ENCODE measurements at places on chromosomes 7 and 10.

DNA sequence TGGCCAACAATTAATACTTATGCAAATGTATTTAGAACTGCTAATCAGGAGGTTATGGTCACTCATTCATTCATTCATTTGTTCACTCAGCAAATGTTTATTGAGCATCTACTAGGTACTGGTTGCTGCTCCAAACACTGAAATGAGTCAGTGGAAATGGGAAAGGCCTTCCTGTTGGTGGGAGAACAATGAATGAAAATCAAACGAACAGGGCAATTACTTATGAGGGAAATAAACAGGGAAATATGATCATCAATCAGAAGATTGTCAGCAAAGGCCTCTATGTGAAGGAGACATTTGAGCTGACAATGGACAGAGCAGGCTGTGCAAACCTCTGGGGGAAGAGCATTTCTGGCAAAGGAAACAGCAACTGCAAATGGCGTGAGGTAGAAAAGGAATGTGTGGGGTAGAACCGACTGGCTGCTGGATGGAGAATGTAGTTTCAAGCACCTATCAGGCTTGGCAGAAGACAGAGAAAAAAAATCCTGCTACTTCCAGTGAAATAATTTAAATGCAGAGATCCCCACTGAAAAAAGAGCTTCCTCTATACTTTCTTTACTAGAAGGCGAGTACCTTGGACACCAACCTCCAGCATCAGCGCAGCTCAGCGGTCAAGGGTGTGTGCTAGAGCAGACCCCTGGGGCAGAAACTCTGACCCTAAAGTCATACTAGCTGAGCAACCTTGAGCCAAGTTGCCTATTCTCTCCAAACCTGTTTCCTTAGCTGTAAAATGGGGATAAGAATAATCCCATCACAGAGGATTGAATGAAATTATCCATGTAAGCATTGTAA is 108.8 kb upstream of the EEPD1 start:
- DNase-seq, result no peak

DNA sequence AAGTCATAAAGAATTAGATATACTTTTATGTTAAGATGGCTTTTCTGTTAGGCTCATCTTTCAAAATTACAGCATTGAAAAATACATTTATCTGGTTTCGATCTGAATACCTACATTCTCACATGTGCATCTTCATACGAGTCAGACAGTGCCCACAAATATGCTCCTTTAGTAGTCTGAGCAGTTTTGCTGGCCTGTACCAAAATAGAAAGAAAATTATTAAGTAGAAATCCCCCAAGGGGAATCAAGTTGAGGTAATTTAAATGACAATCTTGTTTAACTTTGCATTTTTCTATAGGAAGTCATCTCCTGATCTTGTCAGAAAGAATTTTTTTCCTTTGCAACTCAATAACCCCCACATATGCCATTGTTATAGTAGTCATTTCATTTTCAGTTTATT is 287.4 kb upstream of the SEMA3D start:
- DNase-seq, result no peak

DNA sequence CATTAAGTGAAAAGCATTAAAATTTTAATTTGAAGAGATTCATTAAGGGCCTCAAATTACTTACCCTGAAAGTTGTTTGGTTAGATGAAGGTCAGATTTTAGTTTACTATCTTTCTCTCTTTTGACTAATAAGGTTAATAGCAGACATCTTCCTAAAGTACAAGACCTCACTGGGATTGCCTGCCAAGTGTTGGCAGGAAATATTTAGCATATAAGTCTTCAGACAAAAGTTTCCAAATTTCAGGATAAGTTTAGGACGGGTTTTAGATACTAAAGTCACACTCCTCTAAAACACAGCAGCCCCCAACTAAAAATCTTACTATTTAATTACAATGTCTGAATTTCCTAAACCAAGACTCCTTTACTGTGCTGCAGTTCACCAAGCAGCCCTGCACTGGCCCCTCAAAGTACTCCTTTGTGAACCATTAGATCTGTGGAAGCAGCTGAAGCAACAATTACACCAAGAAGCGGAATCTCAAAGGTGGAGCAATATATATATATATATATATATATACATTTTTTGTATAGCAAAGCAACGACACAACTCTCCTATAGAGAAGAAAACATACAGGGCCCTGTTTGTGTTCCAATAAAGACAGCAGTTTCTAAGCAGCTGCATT is 91.2 kb upstream of the KCNIP2 start:
- no peak for DNase-seq

GRCh38 chr7:152893801-152894294 is 134.3 kb downstream of the ACTR3B start:
- DNase-seq, result no peak

- no peak for DNase-seq
Observed at GRCh38 chr10:51617576-51618235, 81.7 kb downstream of the CSTF2T start.

- peak; percentile 53 for DNase-seq
Observed at GRCh38 chr7:32905175-32905662, 13.7 kb upstream of the KBTBD2 start.

GRCh38 chr7:87212498-87212897 is 7.0 kb downstream of the TMEM243 start:
- no peak for DNase-seq

- no peak for DNase-seq
Observed at GRCh38 chr7:143499246-143499645, 21.6 kb downstream of the TAS2R41 start.

GRCh38 chr10:58028597-58029366 is 238.9 kb downstream of the IPMK start:
- no peak for DNase-seq

DNA sequence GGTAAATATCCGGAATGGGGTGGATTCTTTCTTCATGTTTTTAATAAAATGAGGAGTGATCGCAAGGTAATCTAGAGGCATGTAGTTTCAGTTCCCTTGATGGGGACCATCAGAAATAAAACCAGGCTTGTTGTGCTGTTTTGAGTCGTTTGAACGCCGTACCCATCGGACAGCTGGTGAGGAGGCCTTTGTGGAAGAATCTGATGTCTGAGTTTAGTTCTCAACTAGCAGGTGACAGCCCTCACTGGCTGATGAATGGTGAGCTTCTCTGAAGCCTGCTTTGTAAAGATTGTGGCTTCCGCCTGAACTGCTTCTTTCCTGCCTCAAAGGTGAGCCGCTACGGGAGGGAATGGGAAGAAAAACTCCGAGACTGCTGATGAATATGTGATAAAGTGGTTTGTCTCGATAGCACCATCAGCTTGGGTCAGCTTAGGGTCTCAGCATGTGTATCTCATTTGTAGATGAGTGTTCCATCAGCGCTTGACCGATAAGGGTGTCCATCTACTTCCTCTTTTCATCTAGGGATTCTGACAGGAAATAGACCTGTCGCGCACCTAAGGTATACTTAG is 977 bp downstream of the TMEM248 start:
- DNase-seq, result no peak

DNA sequence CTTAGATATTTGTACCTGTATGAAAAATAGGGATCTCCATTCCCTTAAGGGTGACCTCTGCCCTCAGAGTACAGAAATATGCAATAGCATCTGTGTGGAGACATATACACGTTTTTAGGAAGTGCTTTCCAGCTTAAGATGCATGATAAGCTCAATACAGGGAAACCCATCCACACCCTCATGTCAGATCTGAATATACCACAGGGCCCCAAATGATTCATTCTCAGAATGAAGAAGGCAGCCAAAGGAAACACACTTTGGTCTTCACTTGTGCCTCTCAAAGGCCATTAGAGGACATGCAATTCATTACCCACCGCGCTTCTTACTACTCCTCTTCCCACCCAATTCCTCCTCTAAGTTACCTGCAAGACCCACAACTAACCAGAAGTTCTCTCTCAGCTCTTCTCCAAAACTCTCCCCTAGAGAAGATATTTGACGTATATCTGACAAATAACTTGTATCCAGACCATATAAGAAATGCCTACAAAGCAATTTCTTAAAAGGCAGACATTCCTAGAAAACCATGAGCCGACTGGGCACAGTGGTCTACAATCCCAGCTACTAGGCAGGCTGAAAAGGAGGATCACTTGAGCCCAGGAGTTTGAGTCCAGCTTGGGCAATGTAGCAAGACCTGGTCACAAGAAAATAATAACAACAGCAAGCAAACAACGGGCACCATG is 103.0 kb downstream of the OAT start:
- no peak for DNase-seq

- DNase-seq, result no peak
Observed at GRCh38 chr10:24207341-24207740, 1.6 kb upstream of the KIAA1217 start.

DNA sequence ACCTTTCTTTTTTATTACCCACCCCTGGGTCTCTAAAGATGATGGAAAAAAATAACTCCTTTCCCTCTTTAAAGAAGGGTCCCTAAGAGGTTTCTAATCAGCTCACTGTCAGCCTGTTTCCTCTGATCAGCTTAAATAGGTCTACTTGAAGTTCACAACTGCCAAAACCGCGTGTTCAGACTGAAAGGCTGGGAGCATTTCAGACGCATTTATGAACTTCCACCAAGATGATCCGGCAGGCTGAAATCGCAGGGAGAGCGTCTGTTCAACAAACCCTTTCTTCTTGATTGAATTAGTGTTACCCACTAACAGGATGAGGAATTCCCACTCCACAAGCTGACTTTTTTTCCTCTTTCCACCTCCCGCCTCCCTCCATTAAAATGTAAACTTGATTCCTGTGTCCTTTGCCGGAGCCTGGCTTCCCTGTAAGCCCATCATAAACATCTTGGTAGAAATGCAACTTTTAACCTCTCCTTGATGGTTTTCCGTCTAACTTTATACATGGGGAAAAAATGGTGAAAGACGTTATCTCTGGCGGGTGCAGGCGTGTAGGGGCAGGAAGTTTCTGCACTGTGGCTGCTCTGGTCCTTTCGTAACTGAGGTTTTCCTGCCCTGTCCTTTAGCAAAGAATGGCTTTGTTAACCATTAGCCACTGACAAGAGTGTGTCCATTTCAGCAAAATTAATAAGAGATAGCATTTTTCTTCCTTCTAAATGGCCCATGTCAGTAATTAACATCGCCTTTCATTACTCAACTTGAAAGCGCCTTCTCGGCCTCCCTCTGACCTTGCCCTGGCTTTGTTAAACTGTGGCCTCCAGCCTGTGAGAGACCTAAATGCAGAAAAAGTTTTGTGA is 130.7 kb downstream of the BAMBI start:
- DNase-seq, result no peak

- no peak for DNase-seq
Observed at GRCh38 chr7:123727071-123727837, 21.5 kb downstream of the WASL start.

DNA sequence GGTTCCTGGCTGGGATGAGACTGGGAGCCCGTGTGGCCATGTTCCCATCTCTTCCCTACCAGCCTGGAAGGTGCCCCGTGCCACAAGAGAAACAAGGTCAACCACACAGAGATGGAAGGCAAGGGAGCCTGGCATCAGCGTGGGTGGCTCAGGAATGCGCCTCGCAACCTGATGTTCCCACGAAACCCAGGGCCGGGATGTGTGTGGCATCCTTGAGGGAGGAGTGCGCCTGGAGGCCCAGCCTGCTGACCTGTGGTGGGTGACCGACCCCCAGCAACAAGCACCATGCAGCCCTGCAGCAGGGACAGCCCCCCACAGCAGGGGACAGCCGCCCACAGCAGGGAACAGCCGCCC is 267.2 kb downstream of the ELFN1 start:
- DNase-seq, result no peak

DNA sequence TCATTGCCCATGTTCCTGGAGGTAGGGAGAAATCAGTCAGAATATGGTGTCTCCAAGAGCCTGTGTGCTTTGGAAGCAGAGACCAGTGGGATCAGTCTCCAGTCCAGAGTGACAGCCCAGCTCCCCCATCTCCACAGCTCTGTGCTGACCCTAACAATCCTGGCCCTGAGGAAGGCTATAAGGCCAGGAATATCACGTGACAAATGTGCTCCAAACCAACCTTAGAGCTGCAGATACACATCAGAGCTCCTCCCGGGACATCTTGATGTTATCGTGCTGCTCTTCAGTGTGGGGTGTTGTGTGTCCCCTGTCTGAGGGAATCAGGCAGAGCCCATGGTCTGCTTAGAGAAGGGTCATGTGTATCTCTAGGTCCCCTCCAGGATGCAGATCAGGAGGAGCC is 15.2 kb downstream of the DMBT1 start:
- no peak for DNase-seq

GRCh38 chr7:135602304-135602703 is 44.6 kb downstream of the NUP205 start:
- no peak for DNase-seq

DNA sequence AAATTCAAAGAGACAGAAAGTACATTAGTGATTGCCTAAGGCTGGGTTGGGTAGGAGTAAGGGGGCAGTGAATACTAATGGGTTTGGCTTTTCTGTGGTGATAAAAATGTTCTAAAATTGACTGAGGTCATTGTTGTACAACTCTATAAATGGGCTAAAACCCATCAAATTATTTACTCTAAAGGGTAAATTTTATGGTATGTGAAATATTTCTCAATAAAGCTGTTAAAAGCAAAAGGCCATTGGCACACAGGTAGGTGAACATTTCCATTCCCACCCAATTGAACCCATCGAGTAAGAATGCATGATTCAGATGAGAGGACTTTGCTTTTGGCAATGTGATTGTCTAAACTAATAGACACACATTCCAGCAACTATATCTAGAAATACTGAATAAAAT is 579.4 kb downstream of the GATA3 start:
- no peak for DNase-seq

- DNase-seq, result no peak
Observed at GRCh38 chr10:58950618-58951017, 225.8 kb upstream of the PHYHIPL start.

GRCh38 chr10:3292636-3293035 is 120.1 kb upstream of the PITRM1 start:
- DNase-seq, result no peak

DNA sequence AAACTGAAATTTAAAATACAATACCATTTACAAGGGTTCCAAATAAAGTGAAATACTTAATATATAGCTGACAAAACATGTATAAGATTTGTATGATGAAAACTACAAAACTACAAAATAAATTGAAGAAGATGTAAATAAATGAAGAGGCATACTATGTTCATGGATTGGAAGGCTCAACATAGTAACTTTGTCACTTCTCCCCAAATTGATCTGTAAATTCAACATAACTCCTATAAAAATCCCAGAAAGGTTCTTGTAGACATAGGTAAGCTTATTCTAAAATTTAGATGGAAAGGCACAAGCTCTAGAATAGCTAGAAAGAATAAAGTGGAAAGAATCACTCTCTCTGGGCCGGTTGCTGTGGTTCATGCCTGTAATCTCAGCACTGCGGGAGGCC is 24.2 kb upstream of the NFKB2 start:
- no peak for DNase-seq

GRCh38 chr10:112986544-112987190 is 36.6 kb downstream of the TCF7L2 start:
- no peak for DNase-seq

- no peak for DNase-seq
Observed at GRCh38 chr7:10908600-10908999, 65.1 kb upstream of the PHF14 start.

- DNase-seq, result no peak
Observed at GRCh38 chr7:832167-832967, at the start of gene SUN1. Gene SUN1, plus strand, starts transcription at chr7:832476. Its CDS starts 49 bp downstream, at chr7:832525.
